ENCODE measurements at places on chromosomes 4 and X.

GRCh38 chr4:48247878-48248558 lies 21.6 kb downstream of the TEC start:
- no peak for DNase-seq

DNA sequence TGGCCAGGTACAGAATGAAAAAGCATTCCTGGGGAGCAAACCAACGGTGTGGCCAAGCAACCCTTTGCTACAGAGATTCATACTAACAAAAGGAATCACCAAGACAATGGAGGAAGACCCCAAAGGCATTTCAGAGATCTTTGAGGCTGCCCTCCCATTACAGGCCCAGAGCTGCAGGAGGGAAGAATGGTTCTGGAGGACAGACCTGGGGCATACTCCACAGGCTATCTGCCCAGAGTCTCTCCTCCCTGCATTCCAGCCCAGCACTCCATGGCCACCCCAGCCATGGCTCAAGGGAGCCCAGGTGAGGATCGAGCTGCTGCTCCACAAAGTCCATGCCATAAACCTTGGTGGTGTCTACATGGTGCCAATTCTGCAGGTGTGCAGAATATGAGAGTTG lies 81.9 kb downstream of the ATP11C start:
- DNase-seq: no peak

DNA sequence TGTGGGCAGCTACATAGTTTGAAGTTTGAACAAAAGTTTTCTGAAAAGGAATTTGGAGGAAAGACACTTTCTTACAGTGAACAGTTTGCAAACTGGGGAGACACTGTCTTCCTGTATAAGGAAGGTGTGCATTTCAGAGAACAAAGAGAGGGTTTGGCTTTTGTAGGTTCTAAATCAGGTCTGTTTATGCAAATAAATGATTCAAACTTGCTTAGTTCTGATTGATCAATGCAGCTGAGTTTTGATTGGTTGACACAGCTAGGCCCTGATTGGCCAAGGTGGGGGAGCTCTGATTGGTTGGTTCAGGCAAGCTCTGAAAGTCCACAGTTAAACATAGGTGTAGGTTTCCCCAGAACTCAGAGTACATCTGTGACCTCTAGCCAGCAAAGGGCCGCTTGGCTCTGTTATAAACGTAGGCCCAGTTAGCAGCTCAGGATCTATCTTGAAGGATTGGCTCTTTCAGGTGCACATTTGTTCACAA lies 63.0 kb upstream of the ENPP6 start:
- DNase-seq: no peak

- DNase-seq: no peak
Measured at GRCh38 chr4:65954416-65954815, 284.1 kb upstream of the EPHA5 start.

GRCh38 chr4:7540206-7540605 lies 105.5 kb upstream of the PSAPL1 start:
- no peak for DNase-seq

DNA sequence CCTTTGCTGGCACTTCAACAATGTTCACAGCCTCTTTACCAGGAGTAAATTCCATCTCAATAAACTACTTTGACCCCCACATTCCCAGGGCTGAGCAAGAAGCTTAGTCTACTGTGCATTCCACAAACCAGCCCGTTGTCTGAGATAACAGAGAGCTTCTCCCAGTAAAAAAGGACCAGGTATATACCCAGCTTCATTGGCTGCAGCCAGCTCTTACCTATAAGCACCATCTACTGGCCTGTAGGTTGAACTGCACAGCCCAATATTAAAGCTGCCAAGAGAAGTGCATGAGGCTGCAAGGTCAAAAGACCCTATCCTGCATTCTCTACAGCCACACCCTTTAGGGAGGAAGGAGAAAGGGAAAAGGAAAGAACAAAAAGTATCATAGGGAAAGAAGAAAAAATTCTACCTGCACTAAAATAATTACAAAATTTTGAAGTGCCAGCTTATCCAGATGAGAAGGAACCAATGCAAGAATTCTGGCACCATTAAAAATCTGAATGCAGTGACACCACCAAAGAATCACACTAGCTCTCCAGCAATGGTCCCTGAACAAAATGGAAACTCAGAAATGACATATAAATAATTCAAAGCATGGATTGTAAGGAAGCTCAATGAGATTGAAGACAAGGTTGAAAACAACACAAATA lies 45.7 kb upstream of the INTU start:
- DNase-seq: no peak

GRCh38 chr4:38856524-38857337 lies at the start of gene TLR6:
TSS of gene TLR6 (minus strand) at chr4:38856817. CDS start at chr4:38829473, 27,344 bp downstream.
- DNase-seq: no peak
